H1 (cell line): ENCODE measurements at places on chromosomes 5 and 9. TPM values are rescaled to one million over a fixed set of nuclear protein-coding genes. Genes with fewer than 3 reads are reported as not detected.

GRCh38 chr5:72013766-72014624 lies 93.3 kb upstream of the MAP1B start:
- no peak overlapping the region for H3K4me3 ChIP-seq
- H3K27me3 ChIP-seq: no peaks in the 10 kb centered on the region
- no peaks in the 10 kb centered on the region; the same call in 1 of the 2 replicates for H3K4me1 ChIP-seq

- no peaks in the 10 kb centered on the region for H3K36me3 ChIP-seq
- no peak for DNase-seq
- no peaks in the 10 kb centered on the region for H3K4me1 ChIP-seq
- H3K27ac ChIP-seq: no peak overlapping the region
Observed at GRCh38 chr5:153565822-153566221, 75.4 kb downstream of the GRIA1 start.

- H3K27me3 ChIP-seq: no peaks in the 10 kb centered on the region
- H3K27ac ChIP-seq: no peak overlapping the region
- peaks cover 14% of the 10 kb centered on the region; the same call in 1 of the 2 replicates for H3K36me3 ChIP-seq
- H3K4me1 ChIP-seq: peaks cover 9% of the 10 kb centered on the region
Observed at GRCh38 chr9:715743-716400, 125.6 kb upstream of the DMRT1 start.

- no peak overlapping the region for H3K27ac ChIP-seq
- H3K27me3 ChIP-seq: no peaks in the 10 kb centered on the region
- H3K4me1 ChIP-seq: peaks cover 21% of the 10 kb centered on the region
- no peak for DNase-seq
Observed at GRCh38 chr5:14450018-14450524, 131.5 kb upstream of the OTULINL start.

- H3K27ac ChIP-seq: peak overlapping the region; percentile 69; the same call in 1 of the 2 replicates
- H3K4me3 ChIP-seq: peak overlapping the region; percentile 86
- H3K36me3 ChIP-seq: no peaks in the 10 kb centered on the region
Observed at GRCh38 chr5:159208514-159209437, 577 bp downstream of the RNF145 start.

- H3K36me3 ChIP-seq: peaks cover 18% of the 10 kb centered on the region
Observed at GRCh38 chr9:128529191-128529590, 23.2 kb upstream of the SPTAN1 start.

GRCh38 chr5:61463596-61463995 lies 131.5 kb downstream of the ZSWIM6 start:
- H3K4me1 ChIP-seq: no peaks in the 10 kb centered on the region
- H3K27ac ChIP-seq: no peak overlapping the region
- no peak overlapping the region for H3K4me3 ChIP-seq

- no peaks in the 10 kb centered on the region for H3K27me3 ChIP-seq
- peaks cover 7% of the 10 kb centered on the region for H3K4me1 ChIP-seq
- H3K4me3 ChIP-seq: no peak overlapping the region
- no peaks in the 10 kb centered on the region for H3K36me3 ChIP-seq
- DNase-seq: no peak
- no peak overlapping the region for H3K27ac ChIP-seq
Observed at GRCh38 chr9:16044579-16044881, 491.7 kb downstream of the CCDC171 start.

DNA sequence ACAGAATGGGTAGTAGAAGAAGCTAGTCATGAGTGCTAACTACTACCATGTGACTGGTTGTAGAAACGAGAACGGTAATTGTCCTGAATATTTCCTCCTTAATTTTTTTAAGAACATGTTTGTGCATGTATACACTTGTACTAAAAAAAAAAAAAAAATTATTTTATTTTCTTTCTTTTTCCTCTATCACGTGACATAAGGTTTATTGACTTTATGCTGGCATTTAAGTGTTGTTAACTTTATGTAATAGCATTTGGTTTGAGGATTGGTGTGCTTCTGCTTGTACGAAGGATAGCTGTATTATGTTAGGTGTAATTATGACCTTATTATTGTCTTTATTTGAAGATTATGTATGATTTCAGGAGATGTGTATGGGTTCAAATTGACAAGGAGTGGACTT lies 349.1 kb upstream of the PTPRD start:
- DNase-seq: no peak
- H3K4me1 ChIP-seq: no peaks in the 10 kb centered on the region
- H3K27me3 ChIP-seq: no peaks in the 10 kb centered on the region
- H3K27ac ChIP-seq: no peak overlapping the region

DNA sequence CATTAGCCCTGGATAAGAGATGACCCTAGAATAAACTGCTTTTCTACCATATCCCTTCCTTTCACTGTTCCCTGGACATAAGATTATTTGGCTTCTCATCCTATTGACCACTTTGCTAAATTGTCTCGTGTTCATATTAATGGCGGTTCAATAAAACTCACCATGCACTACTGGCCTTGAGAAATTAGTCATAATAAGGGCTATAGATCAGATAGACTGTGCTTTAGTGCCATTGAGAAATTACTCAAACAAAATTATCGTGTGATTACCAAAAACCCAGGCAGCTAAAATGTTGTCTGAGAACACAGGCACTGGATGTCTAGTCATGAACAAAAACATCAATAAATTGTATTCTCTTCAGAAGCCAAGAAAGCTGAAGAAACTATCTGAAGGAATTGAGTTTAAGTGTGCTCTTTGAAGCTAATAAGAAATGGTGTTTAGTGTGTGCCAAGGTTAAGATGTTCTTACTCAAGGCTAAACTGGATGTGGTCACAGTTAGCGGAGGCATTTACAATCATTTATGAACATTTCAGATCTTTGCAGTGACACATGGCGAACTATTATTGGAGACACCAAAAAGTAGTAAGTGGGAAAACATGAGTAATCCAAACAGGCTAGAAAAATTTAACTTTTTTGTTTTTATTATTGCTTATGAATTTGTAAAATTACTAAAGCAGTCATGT lies 460.4 kb upstream of the RORB start:
- no peaks in the 10 kb centered on the region for H3K27me3 ChIP-seq
- no peak overlapping the region for H3K27ac ChIP-seq
- H3K4me3 ChIP-seq: no peak overlapping the region
- H3K36me3 ChIP-seq: no peaks in the 10 kb centered on the region

- H3K36me3 ChIP-seq: no peaks in the 10 kb centered on the region
- peaks cover 4% of the 10 kb centered on the region for H3K4me1 ChIP-seq
- H3K27ac ChIP-seq: no peak overlapping the region
- H3K27me3 ChIP-seq: peaks cover 9% of the 10 kb centered on the region
Observed at GRCh38 chr9:127915801-127916719, 781 bp downstream of the ST6GALNAC4 start.

- H3K4me1 ChIP-seq: no peaks in the 10 kb centered on the region
- H3K27me3 ChIP-seq: no peaks in the 10 kb centered on the region
- no peak overlapping the region for H3K27ac ChIP-seq
- H3K4me3 ChIP-seq: no peak overlapping the region
- peaks cover 11% of the 10 kb centered on the region; the same call in 1 of the 2 replicates for H3K36me3 ChIP-seq
Observed at GRCh38 chr5:177593511-177593910, 1.5 kb downstream of the TMED9 start.

DNA sequence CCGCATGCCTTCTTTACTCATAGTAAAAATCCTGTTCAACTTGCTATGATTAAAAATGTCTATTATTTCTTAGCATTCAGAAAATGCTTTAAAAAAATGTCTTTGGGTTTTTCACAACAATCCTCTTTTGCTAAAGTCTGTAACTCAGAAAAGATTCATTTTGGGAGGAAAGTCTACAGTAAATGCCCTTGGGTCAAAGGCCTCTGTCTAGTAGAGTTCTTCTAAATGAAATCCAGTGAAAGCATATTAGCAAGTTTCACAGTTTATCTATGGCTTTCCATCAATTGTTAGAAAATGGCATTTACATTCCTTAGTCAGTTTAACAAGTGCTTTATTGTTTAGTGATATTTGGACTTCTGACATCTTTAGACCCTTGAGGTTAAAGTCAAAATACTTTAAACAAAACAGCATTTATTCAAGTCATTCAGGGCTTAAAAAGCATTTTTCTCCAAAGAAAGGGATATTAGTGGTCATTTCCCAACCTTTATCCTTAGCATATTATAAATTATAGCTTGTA lies 137.1 kb upstream of the TARS1 start:
- H3K27ac ChIP-seq: no peak overlapping the region
- no peak for DNase-seq
- H3K4me3 ChIP-seq: no peak overlapping the region

The OBP2B gene
- not detected in 2 replicates for polyA plus RNA-seq

GRCh38 chr9:135707252-135708138 lies 5.5 kb downstream of the KCNT1 start:
- H3K27ac ChIP-seq: no peak overlapping the region
- no peak overlapping the region for H3K4me3 ChIP-seq
- H3K27me3 ChIP-seq: no peaks in the 10 kb centered on the region; the same call in 1 of the 2 replicates
- DNase-seq: no peak
- no peaks in the 10 kb centered on the region for H3K36me3 ChIP-seq
- peaks cover 8% of the 10 kb centered on the region; the same call in 1 of the 2 replicates for H3K4me1 ChIP-seq

- H3K4me3 ChIP-seq: no peak overlapping the region
- H3K36me3 ChIP-seq: no peaks in the 10 kb centered on the region
- no peak overlapping the region for H3K27ac ChIP-seq
Observed at GRCh38 chr5:97888439-97888838, 705.4 kb upstream of the RIOK2 start.

- H3K27me3 ChIP-seq: no peaks in the 10 kb centered on the region
- DNase-seq: no peak
- H3K4me1 ChIP-seq: no peaks in the 10 kb centered on the region
- H3K27ac ChIP-seq: no peak overlapping the region
- no peak overlapping the region for H3K4me3 ChIP-seq
- no peaks in the 10 kb centered on the region for H3K36me3 ChIP-seq
Observed at GRCh38 chr9:5577225-5577624, 51.7 kb upstream of the RIC1 start.

The GOLM1 gene
- polyA plus RNA-seq: 32.2 and 45.9 TPM in 2 replicates

GRCh38 chr9:34282096-34282495 lies 47.0 kb downstream of the KIF24 start:
- DNase-seq: no peak
- H3K4me1 ChIP-seq: no peaks in the 10 kb centered on the region
- no peaks in the 10 kb centered on the region for H3K27me3 ChIP-seq
- no peaks in the 10 kb centered on the region for H3K36me3 ChIP-seq
- H3K27ac ChIP-seq: no peak overlapping the region

GRCh38 chr5:43230707-43231106 lies 38.7 kb downstream of the NIM1K start:
- H3K36me3 ChIP-seq: no peaks in the 10 kb centered on the region
- H3K4me1 ChIP-seq: no peaks in the 10 kb centered on the region
- no peak overlapping the region for H3K4me3 ChIP-seq
- no peak for DNase-seq
- no peak overlapping the region for H3K27ac ChIP-seq
- no peaks in the 10 kb centered on the region for H3K27me3 ChIP-seq

The FAM151B gene
- polyA plus RNA-seq: 0.22 and 0.62 TPM in 2 replicates
